ENCODE measurements at places on chromosomes 2 and 18. TPM values are rescaled to one million over a fixed set of nuclear protein-coding genes. Genes with fewer than 3 reads are reported as not detected.

DNA sequence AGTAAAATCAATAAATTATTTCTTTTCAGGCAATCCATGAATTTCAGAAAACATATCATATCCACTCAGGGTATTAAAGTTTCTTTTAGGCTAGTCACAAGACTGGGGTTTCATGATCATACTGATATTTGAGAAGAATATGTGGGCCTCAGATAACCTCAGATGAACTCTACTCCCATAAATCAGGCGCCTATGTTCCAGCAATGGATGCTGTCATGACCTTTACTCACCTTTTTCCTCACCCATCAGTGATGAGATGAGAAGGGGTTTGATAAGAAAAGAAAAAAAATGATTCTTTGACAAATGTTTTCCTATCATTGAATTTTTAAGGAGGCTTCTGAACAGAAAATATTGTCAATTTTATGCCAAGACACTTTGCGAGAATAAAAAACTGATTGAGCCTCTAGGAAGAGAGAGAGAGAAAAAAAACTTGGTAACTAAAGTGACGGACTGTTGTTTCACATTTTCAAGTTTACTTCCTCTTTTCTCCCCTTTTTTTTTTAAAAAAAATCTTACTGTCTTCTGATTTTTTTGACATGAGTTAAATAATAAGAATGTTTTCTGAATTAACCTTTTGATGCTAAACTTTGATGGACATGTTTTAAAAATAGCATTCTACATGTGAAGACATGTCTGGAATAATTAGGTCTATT lies 309.1 kb upstream of the MAP2 start:
- no peak for DNase-seq

CROCC2 gene
- 4.4 TPM for total RNA-seq

DNA sequence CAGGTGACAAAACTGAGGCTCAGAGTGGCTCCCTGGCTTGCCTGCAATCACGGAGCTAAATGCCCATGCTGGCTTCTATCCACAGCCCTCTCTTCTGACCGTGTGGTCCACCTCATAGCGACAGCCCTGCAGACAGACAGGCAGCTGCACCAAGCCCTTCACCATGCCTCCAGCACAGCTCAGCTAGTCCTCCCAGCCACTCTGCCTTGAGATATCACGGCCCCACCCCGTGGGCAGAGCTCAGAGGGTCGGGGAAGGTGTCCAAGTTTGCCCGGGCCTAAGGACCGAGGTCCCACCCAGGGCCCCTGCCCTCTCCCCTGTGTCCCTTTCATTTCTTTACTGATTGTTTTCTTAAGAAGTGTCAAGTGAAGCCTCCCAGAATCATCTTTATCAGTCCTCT lies 128.2 kb upstream of the GLI2 start:
- no peak for DNase-seq

GRCh38 chr2:101080211-101081068 lies 70.7 kb downstream of the TBC1D8 start:
- DNase-seq, result no peak

- no peak for DNase-seq
Observed at GRCh38 chr2:10773821-10774341, 38.7 kb downstream of the PDIA6 start.

DNA sequence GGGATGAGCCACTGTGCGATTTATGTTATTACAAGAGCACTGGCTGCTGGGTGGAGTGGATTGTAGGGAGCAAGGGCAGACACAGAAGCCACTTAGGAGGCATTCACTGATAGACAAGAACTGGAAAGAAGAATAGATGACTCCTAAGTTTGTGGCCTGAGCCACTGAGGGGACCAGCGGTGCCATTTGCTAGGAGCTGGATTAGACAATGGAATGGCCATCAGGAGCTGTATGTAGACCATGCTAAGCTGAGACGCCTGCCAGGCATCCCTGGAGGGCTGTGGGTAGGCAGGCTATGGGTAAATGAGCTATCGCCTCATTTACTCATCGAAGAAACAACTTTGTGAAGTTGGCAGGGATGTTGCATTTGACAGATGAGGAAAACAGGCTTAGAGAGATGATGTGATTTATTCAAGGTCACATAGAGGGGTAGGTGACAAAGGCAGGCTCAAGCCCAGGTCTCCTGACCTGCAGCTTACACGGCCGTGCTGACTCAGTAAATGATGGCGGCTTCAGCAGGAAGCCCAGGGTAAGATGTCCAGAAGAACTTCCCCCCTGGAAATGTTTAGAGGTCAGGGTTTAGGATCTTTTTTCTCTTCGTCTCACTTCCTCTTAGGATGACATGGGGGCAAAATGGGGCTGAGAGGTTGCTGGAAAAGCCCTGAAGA lies 2.8 kb downstream of the MFSD2B start:
- DNase-seq, result no peak

COL3A1 gene
- 2,960 TPM for total RNA-seq

DNA sequence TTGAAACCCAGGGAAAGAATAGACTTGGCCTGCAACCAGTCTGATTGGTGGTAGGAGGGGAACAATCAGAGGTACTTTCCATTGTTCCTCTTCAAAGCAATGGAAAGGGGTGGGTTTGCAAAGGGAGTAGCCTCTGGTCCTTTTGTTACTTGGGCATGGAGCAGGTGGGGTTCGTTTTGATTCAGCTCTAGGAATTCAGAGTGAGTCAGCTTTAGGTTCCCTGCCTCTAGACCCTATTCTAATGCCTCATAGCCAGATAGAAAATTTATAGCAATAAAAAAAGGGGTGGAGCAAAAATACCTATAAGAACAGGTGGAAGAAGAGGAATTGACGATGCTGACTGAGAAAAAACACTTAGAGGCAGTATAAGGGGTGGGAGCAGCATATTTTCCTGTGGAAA lies 636.4 kb downstream of the PLCL1 start:
- DNase-seq, result no peak
